Choroid plexus epithelial cell (primary cell): ENCODE measurements at places on chromosomes 4 and X.

DNA sequence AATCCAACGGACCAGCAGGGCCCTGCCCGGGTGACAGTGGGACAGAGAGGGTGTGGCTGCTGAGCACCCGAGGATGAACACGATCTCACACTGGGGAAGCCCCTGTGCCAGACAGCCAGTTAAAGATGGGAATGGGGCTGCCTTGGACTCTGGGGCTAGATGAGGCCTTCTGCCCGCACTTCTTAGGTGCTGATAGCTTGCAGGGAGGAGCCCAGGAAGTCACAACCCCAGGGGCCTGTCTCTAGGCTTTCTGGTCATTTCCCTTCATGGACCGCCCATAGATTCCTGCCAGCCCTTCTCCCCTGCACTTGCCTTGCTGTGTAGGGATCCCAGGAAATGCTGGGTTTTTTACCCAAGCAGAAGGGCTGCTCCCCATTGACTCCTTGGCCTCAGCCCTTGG, 6.2 kb downstream of the ZNF275 start:
- no peak for DNase-seq

GRCh38 chr4:179441596-179441995, 1999.4 kb upstream of the AGA start:
- DNase-seq, result no peak

- DNase-seq, result peak; percentile 74
Observed at GRCh38 chrX:65644621-65645289, 22.7 kb upstream of the MSN start.

DNA sequence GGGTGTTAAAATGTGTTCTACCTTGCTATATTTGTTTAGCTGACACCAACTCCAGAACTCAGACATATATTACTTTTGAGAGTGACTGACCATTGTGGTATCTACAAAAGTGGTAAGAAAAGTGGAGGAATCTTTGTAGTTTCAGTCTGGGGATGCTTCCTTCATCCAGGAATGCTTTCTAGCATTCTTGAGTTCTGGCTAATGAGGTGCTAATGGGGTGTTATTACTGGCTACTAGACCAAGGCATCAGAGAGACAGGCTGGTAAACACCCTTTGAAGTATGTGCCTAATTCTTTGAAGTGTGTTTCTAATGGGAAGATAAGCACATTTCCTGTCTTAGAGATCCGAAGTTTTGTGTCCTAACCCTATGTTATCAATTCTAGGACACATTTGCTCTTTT, 310.4 kb downstream of the SPRY1 start:
- DNase-seq, result peak; percentile 2

- DNase-seq, result peak; percentile 86
Observed at GRCh38 chr4:146255874-146256273, 41.5 kb downstream of the REELD1 start.

GRCh38 chr4:75724867-75725724, 719 bp downstream of the USO1 start:
- peak; percentile 86 for DNase-seq

- DNase-seq, result no peak
Observed at GRCh38 chr4:5828005-5828391, 64.9 kb downstream of the CRMP1 start.

GRCh38 chr4:139852612-139853269, 187.1 kb downstream of the MGST2 start:
- no peak for DNase-seq

GRCh38 chr4:151031831-151032605, 16.9 kb upstream of the LRBA start:
- peak; percentile 42 for DNase-seq

GRCh38 chr4:102141842-102142241, 203.4 kb downstream of the SLC39A8 start:
- DNase-seq, result no peak

GRCh38 chr4:52659001-52659721, at the start of gene USP46:
USP46 (minus strand) TSS chr4:52659301; CDS start chr4:52659150, 151 bp downstream.
- peak; percentile 71 for DNase-seq

DNA sequence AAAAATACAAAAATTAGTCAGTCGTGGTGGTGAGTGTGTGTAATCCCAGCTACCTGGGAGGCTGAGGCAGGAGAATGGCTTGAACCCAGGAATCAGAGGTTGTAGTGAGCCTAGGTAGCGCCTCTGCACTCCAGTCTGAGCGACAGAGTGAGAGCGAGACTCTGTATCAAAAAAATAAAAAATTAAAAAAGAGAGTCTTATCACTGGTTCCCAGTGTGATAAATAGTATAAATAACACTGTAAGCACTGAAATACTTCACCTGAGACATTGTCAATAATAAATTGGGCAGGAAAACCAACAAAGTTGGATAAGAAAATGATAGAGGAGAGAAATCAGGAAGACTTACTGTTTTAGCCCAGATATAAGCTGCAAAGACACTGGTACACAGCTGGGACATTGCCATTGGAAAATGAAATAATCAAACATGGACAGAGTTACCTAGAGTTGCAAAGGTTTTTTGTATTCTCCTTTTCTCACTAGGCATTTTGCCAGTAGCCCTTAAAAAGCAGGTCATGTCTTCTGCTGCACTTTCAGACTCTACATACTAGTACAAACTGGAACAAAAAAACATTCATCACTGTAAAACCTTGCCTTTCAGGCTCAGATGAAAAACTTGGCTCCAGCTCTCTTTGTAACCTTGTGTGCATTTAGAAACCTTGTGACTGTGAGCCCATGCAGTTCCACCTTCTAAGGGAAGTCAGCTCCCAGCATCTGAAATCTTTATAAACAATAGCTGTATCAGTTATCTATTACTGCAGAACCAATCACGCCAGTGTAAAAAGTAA, 55.0 kb upstream of the PPP1R2C start:
- no peak for DNase-seq

DNA sequence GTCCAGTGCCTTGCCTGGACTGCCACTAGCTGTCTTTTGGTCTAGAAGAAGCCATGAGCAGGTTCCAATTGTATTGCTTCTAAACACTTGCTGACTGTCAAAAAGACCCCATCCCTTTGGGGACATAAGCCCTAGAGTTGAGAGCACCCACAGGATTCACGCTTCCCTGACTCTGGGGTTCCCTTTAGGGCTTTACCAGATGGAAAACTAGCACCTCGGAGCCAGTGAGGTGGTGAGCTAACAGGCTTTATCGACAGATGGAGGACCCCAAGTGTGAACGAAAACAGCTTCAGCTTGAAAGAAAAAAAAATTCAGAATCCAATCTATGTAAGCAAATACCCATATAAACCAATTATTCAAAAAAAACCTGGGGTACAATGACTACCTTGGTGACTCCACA, 90.8 kb downstream of the NAA11 start:
- DNase-seq, result no peak

DNA sequence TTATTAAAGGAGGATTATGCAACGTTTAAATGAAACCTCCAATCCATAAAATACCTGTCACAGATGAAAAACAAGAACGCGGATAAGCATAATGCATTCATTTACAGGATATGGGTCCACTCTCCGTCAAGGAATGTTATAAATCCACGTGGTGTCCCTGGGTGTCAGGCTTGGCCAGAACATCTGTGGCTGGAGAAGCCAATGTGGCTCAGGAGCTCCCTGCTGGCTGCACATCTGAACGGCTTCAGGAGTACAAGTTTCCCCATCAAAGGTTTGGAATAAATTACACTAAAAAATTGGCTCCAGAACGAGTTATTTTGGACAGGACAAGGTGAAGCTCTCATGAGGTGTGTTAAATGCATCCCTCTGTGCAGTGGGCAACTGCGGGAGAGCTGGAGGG, 87.8 kb upstream of the LEF1 start:
- no peak for DNase-seq

GRCh38 chrX:70262952-70263567, 3.1 kb upstream of the P2RY4 start:
- DNase-seq, result peak; percentile 49

GRCh38 chr4:119794681-119795080, 166.1 kb upstream of the PDE5A start:
- DNase-seq, result no peak

DNA sequence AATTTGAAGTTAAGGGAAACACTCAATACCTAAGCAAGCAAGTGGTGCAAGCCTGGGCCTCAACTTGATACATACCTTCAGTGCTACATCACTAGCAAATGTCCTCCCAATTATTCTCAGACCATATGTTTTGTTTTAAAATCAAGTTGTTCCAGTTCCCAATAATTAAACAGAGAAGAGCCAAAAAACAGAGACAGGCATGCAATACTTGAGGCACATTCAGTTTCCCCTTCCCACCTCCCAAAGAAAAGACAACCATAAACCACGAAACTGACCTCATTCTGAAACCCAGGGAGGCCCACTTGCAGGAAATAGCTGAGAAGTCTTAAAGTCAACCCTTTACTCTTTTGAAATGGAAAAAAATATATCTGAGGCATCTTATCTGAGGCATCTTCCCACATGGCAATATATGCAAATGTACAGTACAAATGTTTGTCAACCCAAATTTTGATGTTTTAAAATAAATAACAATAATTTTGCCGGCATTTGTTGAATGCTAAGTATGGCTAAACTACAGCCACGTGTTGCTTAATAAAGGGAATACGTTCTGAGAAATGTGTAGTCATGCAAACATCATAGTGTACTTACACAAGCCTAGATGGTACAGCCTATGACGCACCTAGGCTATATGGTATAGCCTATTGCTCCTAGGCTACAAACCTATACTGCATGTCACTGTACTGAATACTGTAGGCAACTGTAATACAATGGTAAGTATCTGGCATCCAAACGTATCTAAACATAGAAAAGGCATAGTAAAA, 147.5 kb downstream of the TSPAN5 start:
- peak; percentile 94 for DNase-seq

- peak; percentile 59 for DNase-seq
Observed at GRCh38 chr4:138111462-138112000, 130.6 kb downstream of the SLC7A11 start.

DNA sequence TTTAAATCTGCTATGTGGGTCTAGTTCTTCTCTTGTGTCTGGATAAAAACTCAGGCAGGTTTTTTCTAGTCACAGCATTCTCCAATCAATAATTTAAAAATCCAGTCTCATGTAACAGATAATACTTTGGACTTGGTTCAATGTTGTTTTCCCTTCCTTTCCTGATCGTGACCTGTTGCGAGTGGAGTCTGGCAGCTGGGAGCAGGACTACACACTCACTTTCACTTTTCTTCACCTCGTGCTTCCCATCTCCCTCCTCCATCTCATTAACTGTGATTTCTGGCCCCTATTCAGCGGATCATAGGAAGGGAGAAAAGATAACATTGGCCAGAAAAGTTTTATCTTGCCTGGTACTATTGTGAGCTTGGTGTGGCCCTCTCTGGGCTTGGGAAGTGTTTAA, 96.6 kb upstream of the GATB start:
- no peak for DNase-seq

GRCh38 chr4:94488670-94489069, 36.9 kb downstream of the PDLIM5 start:
- DNase-seq, result peak; percentile 48

GRCh38 chrX:153510383-153510782, 7.1 kb upstream of the ATP2B3 start:
- DNase-seq, result no peak

- DNase-seq, result no peak
Observed at GRCh38 chr4:138238521-138239292, 3.4 kb downstream of the SLC7A11 start.

- no peak for DNase-seq
Observed at GRCh38 chr4:161829591-161829990, 334.2 kb downstream of the FSTL5 start.

GRCh38 chr4:79923281-79923680, 149.7 kb downstream of the ANTXR2 start:
- no peak for DNase-seq

GRCh38 chr4:120105472-120105871, 38.8 kb upstream of the MAD2L1 start:
- DNase-seq, result no peak

DNA sequence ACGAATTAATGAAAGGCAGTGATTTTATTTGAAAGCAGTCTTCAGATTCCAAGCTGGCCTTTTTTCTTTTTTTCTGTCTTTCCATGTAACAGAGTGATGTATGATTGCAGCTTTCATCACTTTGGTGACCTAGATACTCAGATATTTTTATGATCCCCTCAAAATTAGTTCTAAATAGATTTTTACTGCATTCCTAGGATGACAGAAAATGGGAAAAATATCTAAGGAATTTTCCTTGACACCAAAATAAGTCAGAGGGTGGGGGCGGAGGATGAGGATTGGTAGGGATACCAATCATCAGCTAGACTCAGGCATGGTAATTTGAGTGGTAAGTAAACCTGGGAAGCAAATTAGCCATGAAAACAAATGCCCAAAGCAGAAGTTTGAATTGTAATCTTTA, 11.9 kb upstream of the HMGB2 start:
- DNase-seq, result peak; percentile 22

GRCh38 chr4:133014473-133015135, 134.5 kb upstream of the PCDH10 start:
- no peak for DNase-seq

DNA sequence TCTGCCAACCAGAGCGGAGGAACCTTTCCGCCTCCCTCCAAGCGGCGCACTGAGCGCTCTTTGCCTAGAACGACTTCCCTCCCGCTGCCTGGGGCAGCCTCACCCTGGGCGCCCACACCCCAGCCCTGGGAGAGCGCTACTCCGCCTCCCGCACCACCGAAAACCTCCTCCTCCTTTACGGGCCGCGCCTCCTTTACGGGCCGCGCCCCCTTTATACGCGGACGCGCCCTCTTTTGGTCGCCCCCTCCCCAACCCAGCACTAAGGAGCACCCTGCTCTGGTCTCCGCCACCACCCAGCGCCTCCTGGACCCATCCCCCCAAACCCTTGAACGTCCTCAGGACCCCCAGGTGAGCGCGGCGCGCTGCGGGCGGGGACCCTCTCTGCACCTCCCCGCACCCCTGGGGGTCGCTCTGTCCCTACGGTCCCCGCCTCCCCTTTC, 586 bp upstream of the NSG1 start:
- DNase-seq, result no peak

GRCh38 chrX:20217906-20218305, 48.8 kb downstream of the RPS6KA3 start:
- DNase-seq, result no peak

DNA sequence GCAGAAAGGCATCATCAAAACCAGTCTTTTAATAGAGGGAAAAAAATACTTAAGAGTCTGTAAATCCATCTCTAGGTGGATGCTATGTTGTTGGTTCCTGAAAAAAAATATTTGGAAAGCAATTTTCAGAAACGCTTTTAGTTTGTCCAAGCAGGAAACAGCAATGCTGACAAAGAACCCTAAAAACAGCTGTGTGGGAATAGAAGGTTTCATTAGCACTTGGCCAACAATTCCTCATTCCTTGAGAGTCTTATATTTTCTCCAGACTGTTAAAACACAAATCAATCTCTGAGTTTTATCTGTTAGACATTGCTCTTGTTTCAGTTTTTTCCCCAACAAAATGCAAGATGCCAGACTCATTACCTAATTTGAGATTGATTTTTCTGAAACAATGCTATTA, 6.4 kb downstream of the MXRA5 start:
- DNase-seq, result no peak

DNA sequence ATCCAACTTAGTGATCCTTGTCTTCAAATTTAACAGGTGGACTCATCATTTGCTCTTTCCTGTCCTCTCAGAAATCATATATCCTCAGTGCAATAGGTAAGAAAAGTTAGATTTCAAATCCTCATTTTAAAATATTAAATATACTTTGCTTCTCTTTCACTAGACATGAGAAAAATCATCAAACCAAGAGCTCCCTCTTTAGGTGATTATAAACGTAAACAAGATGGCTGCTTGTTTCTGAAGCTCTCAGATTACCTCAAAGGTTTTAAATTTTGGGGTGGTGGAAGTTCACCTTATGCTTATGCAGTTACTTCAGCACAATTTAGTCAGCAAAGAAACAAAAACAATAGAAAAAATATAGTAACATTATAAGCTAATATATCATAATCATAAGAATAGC, 27.3 kb downstream of the CSN3 start:
- DNase-seq, result peak; percentile 48

- peak; percentile 88 for DNase-seq
Observed at GRCh38 chr4:150280081-150280895, 202.0 kb downstream of the DCLK2 start.
